Stimulated activated CD8-positive, alpha-beta memory T cell treated with anti-CD3 and anti-CD28 coated beads, Interleukin-12 subunit alpha, Interleukin-12 subunit beta, amount 100 ng/mL, for 4 hours (primary cell): ENCODE measurements at places on chromosomes 1 and 21.

GRCh38 chr21:40143822-40144525 is 276.7 kb downstream of the PCP4 start:
- no peak for DNase-seq

DNA sequence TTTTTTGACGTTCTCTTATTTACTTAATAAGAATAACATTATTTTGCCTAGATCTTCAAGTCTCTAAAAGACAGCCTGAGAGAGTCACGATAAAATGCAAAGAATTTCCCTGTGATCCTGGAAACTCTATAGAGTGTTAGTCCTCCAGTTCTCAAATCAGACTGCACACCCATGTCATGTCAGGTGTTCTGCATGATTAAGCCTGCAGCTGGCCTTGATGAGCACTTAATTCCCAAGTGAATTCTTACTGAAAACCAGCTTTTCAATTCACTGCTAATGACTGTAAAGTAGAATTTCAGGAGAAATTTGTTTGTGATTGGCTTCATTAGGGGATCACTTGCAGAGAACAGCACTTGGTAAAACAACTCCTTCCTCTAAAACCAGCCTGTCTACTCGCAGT is 41.9 kb downstream of the CHML start:
- DNase-seq = no peak

- no peak for DNase-seq
These were observed 74.6 kb upstream of the GADD45A start for GRCh38 chr1:67610450-67610849.

DNA sequence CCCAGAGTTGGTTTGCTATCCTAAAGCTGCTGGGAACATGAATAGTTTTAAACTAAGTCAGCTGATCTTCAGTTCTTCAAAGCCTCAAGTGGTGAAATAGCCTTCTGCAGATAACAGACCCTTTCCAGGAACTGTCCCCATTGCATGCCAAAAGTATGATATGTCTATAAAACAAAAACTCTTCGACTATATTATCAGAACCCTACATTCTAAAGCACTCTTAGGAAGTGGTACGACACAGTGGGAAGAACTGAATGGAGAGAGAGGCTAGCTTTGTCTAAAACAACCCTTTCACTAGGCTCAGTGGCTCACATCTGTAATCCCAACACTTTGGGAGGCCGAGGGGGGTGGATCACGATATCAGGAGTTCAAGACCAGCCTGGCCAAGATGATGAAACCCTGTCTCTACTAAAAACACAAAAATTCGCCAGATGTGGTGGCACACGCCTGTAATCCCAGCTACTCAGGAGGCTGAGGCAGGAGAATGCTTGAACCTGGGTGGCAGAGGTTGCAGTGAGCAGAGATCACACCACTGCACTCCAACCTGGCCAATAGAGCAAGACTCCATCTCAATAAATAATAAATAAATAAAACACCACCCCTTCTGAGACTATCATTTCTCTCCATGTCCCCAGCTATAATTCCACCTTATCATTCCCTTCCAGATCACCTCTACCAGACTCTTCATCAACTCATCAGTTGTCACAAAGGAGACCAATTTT is 2.2 kb upstream of the FRRS1 start:
- DNase-seq = no peak

GRCh38 chr1:210081494-210081893 is 143.5 kb downstream of the SYT14 start:
- no peak for DNase-seq

DNA sequence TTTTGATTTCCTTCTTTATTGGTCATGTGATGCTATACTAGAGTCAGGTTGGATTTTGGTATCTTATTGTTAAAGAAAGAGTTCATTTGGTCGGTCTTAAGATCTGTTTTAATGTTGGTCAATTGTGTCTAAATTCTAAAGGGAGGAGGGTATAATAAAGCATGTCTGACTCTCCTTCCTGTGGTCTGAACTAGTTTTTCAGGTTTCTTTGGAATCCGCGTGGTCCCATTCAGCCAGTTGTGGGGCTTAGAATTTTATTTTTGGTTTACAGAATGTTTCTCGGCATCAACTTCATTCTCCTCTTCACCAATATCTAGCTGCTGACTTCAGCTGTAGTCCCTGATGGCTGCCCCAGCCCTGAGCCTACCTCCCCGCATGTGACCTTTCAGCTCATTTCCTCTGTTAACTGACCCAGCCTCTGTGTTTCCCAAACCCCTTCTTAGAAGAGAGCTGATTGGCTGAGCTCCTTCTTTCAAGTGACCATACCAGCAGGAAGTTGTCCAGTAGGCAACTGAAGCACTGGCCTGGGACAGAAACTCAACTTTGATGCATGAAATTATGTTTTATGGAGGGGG is 8.7 kb upstream of the MYOC start:
- no peak for DNase-seq

DNA sequence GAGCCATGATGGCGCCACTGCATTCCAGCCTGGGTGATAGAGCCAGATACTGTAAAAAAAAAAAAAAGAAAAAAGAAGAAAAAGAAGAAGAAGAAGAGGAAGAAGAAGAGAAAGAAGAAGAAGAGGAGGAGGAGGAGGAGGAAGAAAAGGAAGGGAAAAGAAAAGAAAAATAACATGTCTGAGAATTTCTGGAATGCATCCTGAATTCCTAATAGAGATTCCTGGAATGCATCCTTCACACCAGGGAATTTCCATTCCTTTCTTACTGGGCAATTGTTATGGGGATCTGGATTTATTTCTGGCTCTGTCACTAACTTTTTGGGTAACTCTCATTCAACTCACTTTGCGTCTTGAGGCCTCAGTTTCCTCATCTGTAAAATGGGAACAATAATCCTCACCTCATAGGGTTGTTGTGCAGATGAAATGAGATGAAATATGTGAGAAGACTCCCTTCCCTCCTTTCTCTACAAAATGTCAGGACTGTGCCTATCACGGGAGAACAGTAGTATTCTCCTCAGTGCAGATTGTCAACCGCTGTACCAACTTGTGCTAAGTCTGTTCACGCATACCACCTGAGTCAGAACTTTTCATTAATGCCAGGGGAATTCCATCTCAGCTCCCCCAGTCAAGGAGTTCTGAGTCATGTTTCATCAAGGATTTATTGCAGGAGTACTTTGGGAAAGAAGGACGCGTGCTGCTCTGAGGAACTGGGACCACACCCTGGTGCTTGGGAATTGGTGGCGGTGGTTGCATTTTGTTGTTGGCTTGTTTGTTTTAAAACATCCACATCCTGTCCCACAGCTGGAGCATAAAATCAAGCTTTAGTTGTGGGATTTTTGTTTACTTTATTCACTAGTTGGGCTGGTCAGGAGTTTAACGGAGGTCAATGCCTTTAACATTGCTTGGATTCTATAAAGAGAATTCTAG is 42.4 kb upstream of the ROR1 start:
- no peak for DNase-seq

- no peak for DNase-seq
These were observed 23.3 kb upstream of the DPT start for GRCh38 chr1:168752171-168752832.

DNA sequence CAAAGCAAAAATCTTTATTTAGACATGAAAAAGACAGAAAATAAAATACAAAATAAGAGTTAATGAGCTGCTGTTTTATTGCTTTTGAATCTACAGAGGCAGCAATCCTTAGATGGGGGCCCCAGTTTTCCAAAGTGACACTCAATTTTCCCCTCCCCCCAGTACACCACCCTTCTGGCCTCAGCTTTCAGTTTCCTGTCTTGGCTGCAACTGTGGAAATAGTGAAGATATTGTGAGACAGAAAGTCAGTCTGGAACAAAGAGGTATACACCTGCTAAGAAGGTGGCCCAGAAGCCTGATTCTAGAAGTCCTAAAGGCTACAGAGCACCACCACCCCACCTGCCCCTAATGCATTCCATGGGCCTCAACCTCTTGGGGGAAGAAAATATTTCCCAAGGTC is 1.1 kb upstream of the MTMR11 start:
- no peak for DNase-seq

DNA sequence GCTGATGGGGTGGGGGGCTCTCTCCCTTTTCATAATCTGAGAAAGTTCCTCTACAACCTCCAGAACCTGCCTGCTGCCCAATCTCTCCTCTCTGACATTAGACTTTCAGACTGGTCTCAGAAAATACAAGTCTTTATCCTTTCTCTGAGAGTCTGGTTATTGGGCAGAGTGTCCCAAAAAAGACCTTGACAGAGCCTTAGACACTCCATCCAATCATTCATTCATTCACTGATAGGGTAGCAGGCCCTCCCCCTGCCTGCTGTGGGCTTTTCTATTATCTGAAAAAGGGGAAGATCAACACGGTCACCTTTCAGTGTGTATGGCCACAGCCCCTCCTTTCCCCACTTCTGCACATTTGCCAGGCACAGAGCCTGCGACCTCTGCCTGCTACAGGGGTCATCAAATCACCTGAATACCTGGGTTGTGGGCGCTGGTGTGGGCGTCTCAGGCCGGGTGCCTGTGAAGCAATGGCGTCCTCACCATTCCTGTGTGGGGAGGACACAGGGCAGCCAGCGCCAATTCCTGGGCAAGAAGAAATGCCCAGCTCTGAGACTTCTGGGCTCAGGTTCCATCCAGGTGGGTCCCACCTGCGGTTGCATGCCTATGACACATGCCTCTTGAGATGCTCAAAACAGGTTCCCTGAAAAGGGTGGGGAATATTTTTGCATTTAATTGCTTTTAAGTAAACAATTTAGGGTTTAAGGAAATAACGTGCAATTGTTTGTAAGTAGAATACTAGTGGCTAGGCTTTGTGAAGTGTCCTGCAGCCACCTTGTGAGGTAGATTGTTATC is 52.8 kb downstream of the ELK4 start:
- no peak for DNase-seq

DNA sequence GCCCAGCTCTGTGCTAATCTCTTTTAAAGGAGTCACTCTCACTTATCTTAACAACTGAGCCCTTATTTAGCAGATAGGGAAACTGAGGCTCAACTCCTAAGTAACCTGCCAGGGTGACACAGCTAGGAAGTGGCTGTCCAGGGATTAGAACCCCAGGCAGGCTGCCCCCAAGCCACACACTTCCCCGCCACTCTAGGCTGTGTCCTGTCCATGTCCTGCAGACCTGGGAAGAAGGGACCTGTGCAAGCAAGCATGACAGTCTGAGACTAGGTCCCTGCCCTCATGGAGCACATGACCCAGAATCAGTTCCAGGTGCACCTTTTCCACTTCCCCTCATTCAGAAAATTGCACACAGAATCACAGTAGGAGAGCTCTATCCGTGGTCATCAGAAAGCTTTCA is 12.2 kb downstream of the KIAA1614 start:
- DNase-seq = no peak

DNA sequence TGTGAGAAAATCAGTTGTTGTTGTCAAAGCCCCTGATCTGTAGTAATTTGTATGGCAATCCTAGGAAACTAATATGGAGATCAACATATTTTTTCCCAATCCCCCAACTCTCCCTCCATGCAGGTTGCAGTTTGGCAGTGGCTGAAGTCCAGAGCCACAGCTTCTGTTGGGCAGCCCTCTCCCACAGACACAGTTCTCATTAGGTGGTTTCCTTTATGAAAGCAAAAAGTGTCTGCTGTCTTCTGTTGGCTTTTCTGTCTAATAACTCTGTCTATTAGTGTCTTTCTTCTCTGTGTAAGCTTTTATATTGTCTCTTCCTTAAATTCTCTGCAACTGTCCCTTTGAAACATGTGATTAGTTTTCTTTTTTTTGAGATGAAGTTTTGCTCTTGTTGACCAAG is 914.3 kb upstream of the NCAM2 start:
- DNase-seq = no peak

DNA sequence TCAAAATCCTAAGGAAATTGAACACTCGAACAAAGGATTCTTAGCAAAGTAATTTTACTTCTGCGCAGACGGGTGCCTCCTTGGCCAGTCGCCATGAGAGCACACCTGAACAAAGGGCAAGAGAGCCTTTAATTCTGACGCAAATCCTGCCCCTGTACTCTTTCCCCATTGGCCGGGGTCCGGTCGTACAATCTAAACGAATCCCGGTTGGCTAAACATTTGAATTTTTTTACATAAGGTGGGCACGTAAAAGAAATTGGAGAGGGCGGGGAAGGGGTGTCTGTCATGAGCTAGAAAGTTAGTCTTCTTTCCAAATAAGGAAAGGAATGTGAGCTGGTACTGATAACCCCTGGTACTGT is 8.2 kb upstream of the IL22RA1 start:
- no peak for DNase-seq

DNA sequence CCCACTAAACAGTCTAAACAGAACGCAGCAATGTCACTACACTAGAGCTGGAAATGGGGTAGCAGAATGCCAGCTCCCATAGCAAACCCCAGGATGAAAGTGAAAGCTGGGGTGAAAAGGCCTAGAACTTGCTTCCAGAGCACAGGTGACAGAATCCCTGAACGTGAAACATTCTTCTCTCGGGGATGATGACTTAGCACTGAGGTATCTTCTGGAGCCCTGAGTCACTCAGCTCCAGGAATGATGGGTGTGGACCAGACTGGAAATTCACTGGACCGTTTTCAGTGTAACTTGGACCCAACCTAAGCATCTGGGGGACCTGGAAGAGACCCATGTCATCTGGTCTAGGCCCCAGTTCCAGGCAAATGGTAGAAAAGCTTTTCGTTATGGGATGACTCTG is 108.9 kb downstream of the CDC7 start:
- DNase-seq = no peak

GRCh38 chr1:37931361-37932158 is 15.3 kb downstream of the INPP5B start:
- DNase-seq = peak; percentile 92

- DNase-seq = no peak
These were observed 4.3 kb upstream of the PHLDA3 start for GRCh38 chr1:201473296-201473695.

DNA sequence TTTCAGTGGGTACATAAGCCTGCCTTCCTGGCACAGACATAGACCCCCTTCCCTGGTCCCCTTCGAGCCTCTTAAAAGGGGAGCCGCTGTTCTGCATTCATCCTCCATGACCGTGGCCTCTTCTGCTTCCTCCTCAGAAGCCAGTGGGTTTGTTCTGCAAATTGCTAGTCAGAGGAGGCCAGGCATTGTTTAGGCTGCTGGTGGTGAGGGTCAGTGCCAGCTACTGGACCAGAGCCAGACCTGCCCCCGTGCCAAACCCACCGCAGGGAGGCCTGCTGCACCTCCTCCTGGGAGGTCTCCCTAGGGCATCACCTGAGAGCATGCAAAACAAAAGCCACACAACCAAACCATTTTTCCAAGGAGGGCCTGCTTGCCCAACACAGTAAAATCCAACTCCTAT is 178.4 kb downstream of the MIS18A start:
- no peak for DNase-seq

- DNase-seq = peak; percentile 37
These were observed 25.9 kb downstream of the S100A6 start for GRCh38 chr1:153509729-153510354.
